ENCODE measurements at places on chromosomes 16 and 17. TPM values are rescaled to one million over a fixed set of nuclear protein-coding genes. Genes with fewer than 3 reads are reported as not detected.

- H3K4me1 ChIP-seq: no peaks in the 10 kb centered on the region
- H3K36me3 ChIP-seq: no peaks in the 10 kb centered on the region
- no peak overlapping the region for H3K27ac ChIP-seq
- no peaks in the 10 kb centered on the region for H3K27me3 ChIP-seq
- DNase-seq: no peak
Measured at GRCh38 chr16:84633622-84634021, 14.7 kb upstream of the KLHL36 start.

- no peak for DNase-seq
- no peak overlapping the region for H3K27ac ChIP-seq
- H3K27me3 ChIP-seq: no peaks in the 10 kb centered on the region
- no peak overlapping the region for H3K4me3 ChIP-seq
Measured at GRCh38 chr16:1005286-1005685, 23.7 kb downstream of the SOX8 start.

The CBLN1 gene
- not detected for total RNA-seq

The SOCS7 gene
- 10.3 TPM for total RNA-seq

GRCh38 chr17:34156401-34156740 lies 98.7 kb upstream of the CCL2 start:
- no peaks in the 10 kb centered on the region for H3K4me1 ChIP-seq
- H3K4me3 ChIP-seq: no peak overlapping the region
- no peaks in the 10 kb centered on the region for H3K36me3 ChIP-seq
- no peak overlapping the region for H3K27ac ChIP-seq
- no peak for DNase-seq

GRCh38 chr17:73533781-73534180 lies 110.5 kb downstream of the SDK2 start:
- H3K27me3 ChIP-seq: no peaks in the 10 kb centered on the region
- no peak overlapping the region for H3K27ac ChIP-seq
- H3K4me1 ChIP-seq: no peaks in the 10 kb centered on the region
- no peak for DNase-seq

GRCh38 chr17:75755990-75756389 lies 9.0 kb downstream of the GALK1 start:
- H3K27me3 ChIP-seq: no peaks in the 10 kb centered on the region
- H3K27ac ChIP-seq: no peak overlapping the region
- no peak for DNase-seq
- H3K4me1 ChIP-seq: peaks cover 7% of the 10 kb centered on the region
- no peak overlapping the region for H3K4me3 ChIP-seq

- H3K27ac ChIP-seq: no peak overlapping the region
- H3K36me3 ChIP-seq: no peaks in the 10 kb centered on the region
- H3K4me3 ChIP-seq: no peak overlapping the region
- no peaks in the 10 kb centered on the region for H3K4me1 ChIP-seq
- H3K27me3 ChIP-seq: no peaks in the 10 kb centered on the region
Measured at GRCh38 chr16:14364386-14365199, 265.5 kb downstream of the PARN start.

DNA sequence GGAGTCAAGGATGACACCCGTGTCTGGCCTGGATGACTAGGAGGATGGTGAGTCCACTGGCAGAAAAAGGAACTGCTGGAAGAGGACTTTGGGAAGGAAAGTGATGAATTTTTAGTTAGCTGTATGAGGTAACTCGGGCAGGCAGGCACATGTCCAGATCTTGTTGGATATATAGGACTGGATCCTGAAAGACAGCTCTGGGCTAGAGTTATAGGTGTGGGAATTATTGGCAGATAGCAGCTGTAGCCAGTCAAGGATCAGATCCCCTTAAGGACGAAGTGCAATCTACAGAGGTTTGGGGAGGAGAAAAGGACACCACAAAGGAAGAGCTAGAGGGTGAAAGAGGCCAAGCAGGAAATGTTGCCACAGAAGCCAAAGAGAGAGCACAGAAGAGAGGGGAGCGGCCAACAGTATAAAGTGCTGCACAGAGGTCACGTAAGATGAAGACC lies 10.1 kb downstream of the CYB5D1 start:
- H3K27ac ChIP-seq: no peak overlapping the region
- no peaks in the 10 kb centered on the region for H3K27me3 ChIP-seq
- no peaks in the 10 kb centered on the region for H3K36me3 ChIP-seq

The GPR142 gene
- total RNA-seq: not detected

GRCh38 chr17:59149051-59149450 lies 5.9 kb downstream of the SKA2 start:
- DNase-seq: no peak
- no peaks in the 10 kb centered on the region for H3K27me3 ChIP-seq
- no peak overlapping the region for H3K4me3 ChIP-seq
- no peak overlapping the region for H3K27ac ChIP-seq
- no peaks in the 10 kb centered on the region for H3K36me3 ChIP-seq
